ENCODE measurements at places on chromosomes 2 and 18.
A peak's percentile ranks its signal among the peaks of the same experiment; 100 is the strongest.

DNA sequence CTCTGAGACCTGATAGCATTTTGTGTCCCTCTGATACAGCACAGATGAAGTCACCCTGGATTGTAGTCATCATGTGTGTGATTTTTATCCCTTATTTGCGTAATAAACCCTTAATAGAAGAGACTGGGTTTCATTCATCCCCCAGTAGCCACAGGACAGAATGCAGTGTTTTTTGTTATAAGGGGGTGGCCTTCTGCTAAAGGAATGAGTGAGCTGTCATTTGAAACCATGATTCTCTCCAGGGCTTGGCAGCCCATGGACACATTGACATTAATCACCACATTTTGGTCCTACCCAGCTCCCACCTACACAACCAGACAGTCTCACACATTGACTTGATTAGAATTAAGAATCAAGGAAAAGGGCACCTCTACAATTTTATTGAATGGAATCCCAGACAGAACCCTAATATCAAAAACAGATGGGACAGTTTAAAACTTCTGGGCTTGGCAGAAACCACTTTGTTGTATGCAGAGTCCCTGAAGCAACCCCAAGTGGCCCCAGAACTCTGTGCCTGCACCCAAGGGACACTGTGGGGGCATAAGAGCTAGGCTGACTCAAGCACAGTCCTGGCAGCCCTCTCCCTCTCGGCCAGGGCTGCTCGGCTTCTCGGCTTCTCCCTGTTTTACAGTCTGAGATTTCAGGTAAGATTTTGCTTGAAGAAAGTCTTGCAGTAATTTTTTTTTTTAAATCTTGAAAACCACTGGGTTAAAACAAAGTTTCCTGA lies 254.0 kb upstream of the SLC14A2 start:
- DNase-seq = no peak

- no peak for DNase-seq
These were observed 217 bp downstream of the PXDN start for GRCh38 chr2:1744151-1744445.

GRCh38 chr2:103506812-103507211 lies 745.0 kb downstream of the TMEM182 start:
- no peak for DNase-seq

- no peak for DNase-seq
These were observed 54.8 kb downstream of the CDC42EP3 start for GRCh38 chr2:37616677-37617005.

- no peak for DNase-seq
These were observed 165.0 kb downstream of the PLCL1 start for GRCh38 chr2:197969391-197969893.

DNA sequence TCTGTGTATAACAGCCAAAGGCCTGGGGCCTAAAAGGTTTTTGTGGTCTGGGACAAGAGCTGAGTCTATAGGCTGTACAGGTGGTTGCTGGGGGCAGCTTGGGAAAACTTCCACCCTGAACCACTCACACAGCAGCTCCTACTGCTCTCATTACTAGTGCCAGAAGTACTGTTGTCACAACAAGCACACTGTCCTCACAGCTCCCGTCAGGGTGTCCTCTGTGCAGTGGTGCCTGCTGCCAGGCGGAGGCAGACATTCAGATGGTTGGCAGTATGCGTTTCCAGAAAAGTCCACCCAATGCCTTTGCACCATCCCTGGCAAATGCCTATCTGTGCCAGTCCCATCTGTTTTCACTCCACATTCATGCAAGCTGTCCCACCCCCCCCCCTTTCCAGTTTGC lies 58.5 kb downstream of the EPAS1 start:
- no peak for DNase-seq

DNA sequence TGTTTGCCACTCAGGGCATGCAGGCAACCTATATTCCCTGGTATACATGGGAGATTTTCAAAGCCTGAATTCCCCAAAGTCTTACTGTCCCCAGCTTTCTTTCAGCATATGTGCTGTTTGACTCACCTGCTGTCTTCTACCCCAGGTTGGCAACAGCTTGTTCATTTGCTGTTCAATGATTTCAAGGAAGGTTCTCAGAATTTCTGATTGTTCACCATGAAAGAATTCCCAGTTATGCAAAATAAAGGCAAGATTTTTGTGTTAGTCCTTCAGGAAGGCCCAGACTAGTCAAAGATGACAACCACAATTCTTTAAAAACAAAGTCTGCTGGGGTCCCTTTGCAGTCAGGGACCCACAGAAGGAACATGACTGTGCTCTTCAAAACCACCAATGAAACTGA lies 1057.8 kb upstream of the CDH2 start:
- DNase-seq = no peak

- DNase-seq = no peak
These were observed 44.0 kb downstream of the SGPP2 start for GRCh38 chr2:222468346-222468745.

DNA sequence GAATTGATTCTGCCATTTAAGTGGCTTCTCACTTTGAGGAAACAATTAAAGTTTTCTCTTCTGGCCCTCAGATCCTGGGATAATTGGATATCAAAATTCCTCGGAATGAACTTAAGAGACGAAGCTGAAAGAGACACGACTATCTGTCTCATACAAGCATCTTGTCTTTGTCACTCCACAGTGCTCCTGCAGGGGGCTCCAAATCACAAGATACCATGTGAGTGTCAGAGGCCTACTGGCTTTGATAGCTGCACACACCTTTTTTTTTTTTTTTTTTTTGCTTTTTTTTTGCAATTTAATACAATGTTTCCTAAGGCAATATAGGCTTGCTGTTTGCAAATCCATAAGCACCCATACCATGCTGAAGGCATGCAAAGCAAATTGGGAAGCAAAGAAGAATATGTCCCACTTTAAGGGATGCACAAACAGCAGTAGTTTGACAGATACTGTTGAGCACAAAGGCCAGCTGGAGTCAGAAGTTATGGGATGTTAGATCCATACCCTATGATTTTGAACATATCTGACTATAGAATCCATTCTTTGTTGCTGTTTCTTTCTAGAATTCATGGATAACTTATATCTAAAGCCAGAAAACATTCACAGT lies 109.0 kb upstream of the CBLN2 start:
- DNase-seq = peak; percentile 55

DNA sequence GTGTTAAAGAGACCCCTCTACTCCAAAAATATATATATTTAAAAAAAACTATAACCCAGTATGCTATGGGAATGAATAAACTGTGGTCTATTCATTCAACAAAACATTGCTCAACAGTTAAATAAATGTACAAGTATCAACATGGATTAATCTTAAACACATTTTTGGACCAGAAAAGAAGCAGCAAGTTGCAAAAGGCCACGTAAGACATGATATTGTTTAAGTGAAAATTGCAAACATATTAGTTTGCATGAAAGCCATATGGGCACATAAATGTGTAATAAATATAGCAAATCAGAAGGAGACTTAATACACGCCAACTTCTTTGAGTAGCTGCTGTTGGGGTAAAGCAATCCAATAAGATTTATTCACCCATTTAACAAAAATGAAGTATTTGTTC lies 321.5 kb downstream of the FBXO15 start:
- no peak for DNase-seq

- no peak for DNase-seq
These were observed 342.7 kb upstream of the CHAC2 start for GRCh38 chr2:53424902-53425301.

DNA sequence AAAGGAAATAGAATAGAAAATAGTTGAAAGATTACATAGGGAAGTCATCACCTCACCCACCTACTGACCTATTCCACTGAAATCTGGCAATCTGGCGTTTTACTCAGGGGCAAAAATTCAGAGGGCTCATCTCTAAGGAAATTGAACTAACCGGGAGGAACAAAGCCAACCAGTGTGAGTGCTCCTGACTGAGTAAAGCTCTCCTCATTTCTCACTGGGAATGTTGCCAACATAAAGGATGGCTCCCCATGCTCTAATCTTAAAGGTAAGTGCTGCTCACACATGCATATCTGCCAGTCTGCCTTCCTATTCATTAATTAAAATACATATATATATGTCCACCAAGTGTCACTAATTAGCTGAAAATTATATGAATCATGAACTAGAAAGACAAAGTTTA lies 13.5 kb upstream of the DOK6 start:
- DNase-seq = no peak

GRCh38 chr2:223989206-223989855 lies 32.1 kb downstream of the MRPL44 start:
- DNase-seq = no peak

- no peak for DNase-seq
These were observed 4.5 kb downstream of the CRIM1 start for GRCh38 chr2:36360063-36360462.

- DNase-seq = no peak
These were observed at the start of gene TDRD15 for GRCh38 chr2:21123473-21124393. Gene TDRD15, plus strand, starts transcription at chr2:21123968. Its CDS starts 13,500 bp downstream, at chr2:21137468.

GRCh38 chr2:96099861-96100798 lies 16.2 kb downstream of the ADRA2B start:
- DNase-seq = peak; percentile 7

- DNase-seq = no peak
These were observed 61.7 kb upstream of the WIPF1 start for GRCh38 chr2:174659069-174659900.

GRCh38 chr18:22172594-22173049 lies 3.2 kb downstream of the GATA6 start:
- DNase-seq = no peak

- DNase-seq = no peak
These were observed 194.0 kb downstream of the ZFP36L2 start for GRCh38 chr2:43032213-43033015.

- no peak for DNase-seq
These were observed 23.2 kb downstream of the SLC4A3 start for GRCh38 chr2:219650426-219651248.

DNA sequence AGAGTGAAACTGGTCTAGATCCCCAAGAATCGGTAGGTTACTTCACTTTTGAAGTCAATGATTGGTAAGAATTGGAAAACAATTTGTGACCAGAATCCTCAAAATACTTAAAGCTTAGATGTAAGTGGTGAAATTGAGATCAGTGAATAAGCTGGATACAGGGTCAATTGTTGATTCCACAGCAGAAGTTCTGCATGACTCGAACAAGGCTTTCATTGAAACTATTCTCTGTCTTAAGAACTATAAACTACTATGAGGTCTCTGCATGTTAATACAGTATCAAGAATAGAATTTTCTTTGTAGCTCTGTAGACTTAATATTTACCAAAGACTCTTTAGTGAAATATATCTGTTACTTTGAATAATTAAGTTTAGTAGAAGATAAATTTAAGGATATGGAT lies 324.2 kb upstream of the FIGN start:
- no peak for DNase-seq

DNA sequence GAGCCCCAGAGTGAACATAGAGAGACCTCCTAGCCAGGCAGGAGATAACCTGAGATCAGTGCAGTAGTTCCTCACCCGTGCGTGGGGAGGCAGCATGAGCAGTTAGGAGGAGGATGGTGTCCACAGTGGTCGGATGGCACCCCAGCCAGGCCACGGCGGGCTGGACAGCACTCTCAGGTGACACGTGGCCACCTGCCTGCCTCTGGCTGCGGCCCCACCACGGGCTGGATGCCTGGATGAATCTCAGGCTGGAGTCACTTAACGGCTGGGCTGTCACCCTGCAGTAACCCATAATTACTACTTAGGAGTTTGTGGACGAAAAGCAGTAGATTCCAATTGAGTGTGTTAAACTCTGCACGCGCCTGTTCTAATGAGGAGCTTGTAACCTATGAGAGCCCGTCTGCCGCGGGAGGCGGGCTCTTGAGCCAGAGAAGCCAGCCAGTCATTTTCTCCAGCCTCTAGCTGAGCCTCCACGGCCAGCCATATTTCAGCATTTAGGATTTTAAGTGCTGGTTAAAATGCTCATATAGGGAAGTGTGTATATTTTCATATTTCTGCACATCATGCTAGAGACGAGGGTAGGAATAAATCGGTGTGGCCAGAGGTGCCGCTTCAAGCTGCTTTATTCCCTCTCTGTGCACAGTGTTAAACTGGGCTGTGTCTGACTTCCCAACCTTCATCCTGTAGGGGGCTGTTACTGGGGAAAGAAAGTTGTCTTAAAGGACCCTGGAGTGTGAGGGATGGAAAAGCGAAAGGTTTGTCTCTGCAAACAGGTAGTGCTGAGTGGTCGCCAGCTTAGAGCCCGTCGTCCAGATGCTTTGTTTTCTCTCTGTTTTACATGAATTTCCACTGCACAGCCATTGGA lies 144.0 kb downstream of the GLI2 start:
- no peak for DNase-seq

- DNase-seq = no peak
These were observed 20.7 kb upstream of the NT5DC4 start for GRCh38 chr2:112699984-112700667.

DNA sequence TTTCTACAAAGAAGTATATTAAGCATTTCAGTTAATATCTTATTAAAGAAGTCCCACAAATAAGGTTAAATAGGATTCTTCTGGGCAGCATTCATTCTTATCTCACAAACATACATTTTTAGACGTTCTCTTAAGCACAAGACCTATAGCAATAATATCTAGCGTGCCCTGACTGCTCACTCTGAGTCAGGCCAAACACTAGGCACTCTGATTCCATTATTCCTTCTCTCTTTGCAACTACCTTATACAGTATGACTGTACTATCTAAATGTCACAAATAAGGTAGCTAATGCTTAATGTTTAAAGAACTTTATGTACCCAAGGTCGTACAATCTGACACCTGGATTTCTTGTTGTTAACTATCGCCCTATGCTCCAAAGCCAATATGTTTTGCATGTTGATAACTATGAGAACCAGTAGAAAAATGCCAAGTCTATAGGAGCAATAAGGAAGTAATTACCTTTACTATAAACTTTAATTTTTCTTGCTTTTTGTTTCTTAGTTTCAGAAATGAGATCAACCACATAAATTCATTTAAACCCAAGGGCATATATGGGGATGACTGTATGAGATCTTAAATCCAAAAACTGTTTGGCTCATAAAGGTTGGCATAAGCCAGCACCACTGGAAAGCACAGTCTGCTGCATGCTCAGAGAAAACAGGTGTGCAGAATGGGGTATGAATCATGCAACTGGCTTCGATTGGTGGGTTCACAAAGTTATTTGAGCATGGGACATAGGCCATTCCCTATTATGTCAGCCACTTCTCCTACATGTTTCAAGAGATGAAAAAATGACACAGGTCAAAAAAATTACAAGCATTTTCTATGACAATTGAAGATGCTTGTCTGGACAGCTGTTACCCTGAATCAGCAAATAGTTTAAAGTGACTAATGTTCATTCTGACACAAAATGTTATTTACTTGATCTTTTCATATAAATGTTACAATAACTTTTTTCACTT lies 352.0 kb downstream of the IRS1 start:
- no peak for DNase-seq

DNA sequence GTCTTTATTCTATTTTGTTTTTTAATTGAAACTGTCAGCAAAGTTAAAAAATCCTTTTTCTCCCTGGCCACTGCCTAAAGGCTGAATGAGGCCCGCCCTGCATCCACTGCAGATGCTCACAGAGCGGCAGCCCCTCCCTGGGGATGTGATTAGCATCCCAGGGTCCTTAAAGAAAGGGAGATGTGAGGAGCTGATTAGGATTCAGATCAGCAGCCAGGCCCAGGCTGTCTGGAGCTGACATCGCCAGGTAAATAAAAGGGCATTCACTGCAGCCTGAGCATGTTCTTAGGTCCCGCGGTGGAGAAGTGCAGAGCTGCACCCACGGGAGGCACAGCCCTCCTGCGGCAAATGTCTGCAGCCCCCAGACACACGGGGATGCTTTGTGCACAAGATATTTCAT lies 83.8 kb downstream of the LONRF2 start:
- DNase-seq = no peak
